ENCODE measurements at places on chromosomes 7 and 10. TPM values are rescaled to one million over a fixed set of nuclear protein-coding genes. Genes with fewer than 3 reads are reported as not detected.

Gene SPDYE16
- not detected for total RNA-seq

Gene RGR
- not detected for total RNA-seq

Gene SORCS3
- not detected for total RNA-seq

Gene ZFYVE27
- 15.7 TPM for total RNA-seq

Gene CALML5
- not detected for total RNA-seq

Gene SEMA3A
- total RNA-seq, result 135 TPM

Gene ANKRD30A
- total RNA-seq, result not detected

Gene TAS2R41
- not detected for total RNA-seq

Gene KCND2
- 0.09 TPM for total RNA-seq

Gene ATOH7
- total RNA-seq, result not detected

Gene C10orf120
- not detected for total RNA-seq

Gene UTF1
- not detected for total RNA-seq

Gene SPAM1
- total RNA-seq, result not detected

Gene SPDYE6
- total RNA-seq, result not detected

Gene EMX2
- not detected for total RNA-seq

Gene AKR1C8
- total RNA-seq, result not detected

Gene WIPF3
- not detected for total RNA-seq

Gene ICA1
- 44.1 TPM for total RNA-seq

Gene PRTFDC1
- total RNA-seq, result 11.1 TPM

Gene AGR2
- total RNA-seq, result not detected

Gene GPR37
- 0.22 TPM for total RNA-seq

Gene BRAT1
- 19.8 TPM for total RNA-seq

Gene PPP1R17
- not detected for total RNA-seq

Gene PNLIPRP2
- total RNA-seq, result not detected

Gene HOXA3
- 5.4 TPM for total RNA-seq

Gene CHN2
- 0.65 TPM for total RNA-seq

Gene NUTM2E
- not detected for total RNA-seq

Gene GSTO2
- total RNA-seq, result 1.0 TPM

Gene OR2A7
- total RNA-seq, result not detected

Gene ZNF117
- 4.0 TPM for total RNA-seq

Gene HDAC9
- total RNA-seq, result 7.6 TPM

Gene CHRM2
- total RNA-seq, result not detected

Gene KCNIP2
- total RNA-seq, result 0.09 TPM

Gene PNLIPRP3
- not detected for total RNA-seq

Gene NKX1-2
- total RNA-seq, result not detected

Gene UPK3B
- 0.11 TPM for total RNA-seq

Gene OR2A5
- total RNA-seq, result not detected

Gene CPA2
- not detected for total RNA-seq

Gene FOXP2
- total RNA-seq, result 4.0 TPM

Gene CUZD1
- total RNA-seq, result 0.17 TPM

Gene CCDC3
- total RNA-seq, result under 0.01 TPM

Gene SUGCT
- 1.5 TPM for total RNA-seq

Gene CDC14C
- under 0.01 TPM for total RNA-seq

Gene TMEM236
- total RNA-seq, result 0.43 TPM

Gene UCMA
- total RNA-seq, result not detected

Gene ORC5
- 25.9 TPM for total RNA-seq

Measured in dermis lymphatic vessel endothelial cell (primary cell).